NCI-H748 treated with DMSO at 0.1 percent for 48 hours (cell line): ENCODE measurements at places on chromosomes 5 and 9.

GRCh38 chr5:99398976-99399375 is 470.2 kb upstream of the CHD1 start:
- DNase-seq: no peak

DNA sequence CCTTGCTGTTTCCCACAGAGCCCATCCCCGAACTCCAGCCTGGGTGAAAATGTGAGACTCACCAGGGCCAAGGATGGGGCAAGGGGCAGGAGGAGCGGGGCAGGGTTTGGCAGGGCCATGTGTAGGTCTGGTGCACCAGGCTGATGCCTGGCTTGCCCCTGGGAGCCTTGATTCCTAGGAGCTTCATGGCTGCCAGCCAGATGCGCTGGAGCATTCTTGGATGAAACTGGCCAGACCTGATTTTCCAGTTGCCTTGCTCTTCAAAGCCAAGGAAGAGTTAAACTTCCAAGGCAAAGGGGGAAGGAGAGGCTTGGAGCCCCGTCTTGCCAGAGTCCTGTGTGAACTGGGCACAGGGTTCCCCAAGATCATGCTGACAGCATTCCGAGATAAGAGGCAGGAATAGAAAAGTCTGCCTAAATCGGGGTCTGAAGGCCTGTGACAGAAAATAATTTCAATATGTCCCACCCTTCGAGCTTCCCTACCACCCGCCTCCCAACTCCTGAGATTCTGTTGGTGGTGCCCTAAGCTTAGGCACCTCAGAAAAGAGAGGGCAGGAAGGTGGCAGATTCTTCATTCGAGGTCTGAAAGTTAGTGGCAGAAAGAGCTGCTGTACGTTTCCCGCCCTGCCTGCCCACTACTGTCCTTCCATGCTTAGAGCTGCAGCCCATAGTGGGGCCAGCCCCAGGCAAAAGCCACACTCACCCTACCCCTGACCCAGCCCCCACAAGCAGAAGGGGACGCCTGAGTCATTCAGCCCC is 20.4 kb downstream of the FAT2 start:
- DNase-seq: no peak

DNA sequence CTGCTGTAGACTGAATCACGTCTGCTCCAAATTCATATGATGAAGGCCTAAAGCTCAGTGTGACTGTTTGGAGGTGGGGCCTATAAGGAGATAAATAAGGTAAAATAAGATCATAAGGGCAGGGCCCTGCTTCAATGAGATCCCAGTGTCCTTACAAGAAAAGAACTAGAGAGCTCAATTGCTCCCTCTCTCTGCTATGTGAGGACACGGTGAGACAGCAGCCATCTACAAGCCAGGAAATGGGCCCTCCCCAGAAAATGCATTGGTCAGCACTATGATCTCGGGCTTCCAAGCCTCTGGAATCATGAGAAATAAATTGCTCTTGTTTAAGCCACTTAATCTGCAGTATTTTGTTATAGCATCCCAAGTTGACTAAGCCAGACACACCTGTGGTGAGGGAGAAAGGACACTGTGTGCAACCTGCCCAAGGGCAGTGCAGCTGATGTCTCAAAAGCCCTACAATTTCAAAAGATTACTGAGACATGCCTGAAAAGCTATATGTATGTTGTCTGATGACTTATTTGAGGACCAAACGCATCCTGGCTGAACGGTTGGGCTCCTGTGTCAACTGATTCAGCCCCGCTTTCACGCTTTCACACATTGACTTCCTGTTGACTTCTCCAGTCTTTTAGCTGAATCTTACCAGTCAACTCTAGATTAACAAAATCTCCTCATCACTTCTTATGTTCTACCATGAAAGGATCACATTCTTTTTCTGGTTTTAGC is 13.2 kb downstream of the GZMK start:
- DNase-seq: no peak

DNA sequence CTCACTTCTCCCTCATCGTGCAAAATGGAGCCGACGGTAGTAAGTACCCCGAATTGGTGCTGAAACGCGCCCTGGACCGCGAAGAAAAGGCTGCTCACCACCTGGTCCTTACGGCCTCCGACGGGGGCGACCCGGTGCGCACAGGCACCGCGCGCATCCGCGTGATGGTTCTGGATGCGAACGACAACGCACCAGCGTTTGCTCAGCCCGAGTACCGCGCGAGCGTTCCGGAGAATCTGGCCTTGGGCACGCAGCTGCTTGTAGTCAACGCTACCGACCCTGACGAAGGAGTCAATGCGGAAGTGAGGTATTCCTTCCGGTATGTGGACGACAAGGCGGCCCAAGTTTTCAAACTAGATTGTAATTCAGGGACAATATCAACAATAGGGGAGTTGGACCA is 979 bp downstream of the PCDHGA12 start:
- DNase-seq: no peak

DNA sequence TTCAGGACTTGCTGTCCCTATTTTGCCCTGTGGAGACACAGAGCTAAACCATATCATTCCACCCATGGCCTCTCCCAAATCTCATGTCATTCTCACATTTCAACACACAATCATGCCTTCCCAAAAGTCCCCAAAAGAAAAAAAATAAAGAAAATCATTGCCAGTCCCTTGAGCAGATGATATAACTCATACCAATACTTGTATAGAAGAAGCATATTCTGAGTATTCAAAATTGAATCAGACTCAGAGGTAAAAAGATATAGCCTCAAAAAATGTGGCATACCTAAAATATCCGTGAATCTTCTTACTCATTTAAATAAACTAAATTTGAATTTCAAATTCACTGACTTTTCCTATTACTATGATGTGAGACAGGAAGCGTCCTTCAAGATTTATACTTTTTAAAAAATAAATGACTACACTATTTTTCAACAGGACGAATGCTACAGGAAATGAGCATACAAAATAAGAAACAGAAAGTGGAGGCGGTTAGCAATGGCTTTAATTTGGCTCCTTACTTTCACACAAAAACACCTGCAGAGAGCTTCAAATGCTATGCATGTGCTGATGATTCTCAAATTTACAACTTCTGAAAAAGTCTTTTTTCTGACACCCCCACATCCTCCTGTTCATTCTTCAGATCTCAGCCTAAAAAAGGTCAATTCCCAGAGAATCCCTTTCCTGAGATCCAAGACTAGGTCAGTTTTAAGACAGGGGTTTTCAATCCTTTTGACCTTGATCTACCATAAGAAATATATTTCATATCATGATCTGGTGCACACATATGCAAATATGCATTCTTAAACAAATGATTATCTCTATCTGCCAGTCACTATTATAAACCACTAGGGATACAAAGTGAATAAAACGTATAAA is 39.6 kb upstream of the DMXL1 start:
- no peak for DNase-seq

GRCh38 chr9:123073441-123073840 is 40.0 kb downstream of the GPR21 start:
- DNase-seq: no peak

DNA sequence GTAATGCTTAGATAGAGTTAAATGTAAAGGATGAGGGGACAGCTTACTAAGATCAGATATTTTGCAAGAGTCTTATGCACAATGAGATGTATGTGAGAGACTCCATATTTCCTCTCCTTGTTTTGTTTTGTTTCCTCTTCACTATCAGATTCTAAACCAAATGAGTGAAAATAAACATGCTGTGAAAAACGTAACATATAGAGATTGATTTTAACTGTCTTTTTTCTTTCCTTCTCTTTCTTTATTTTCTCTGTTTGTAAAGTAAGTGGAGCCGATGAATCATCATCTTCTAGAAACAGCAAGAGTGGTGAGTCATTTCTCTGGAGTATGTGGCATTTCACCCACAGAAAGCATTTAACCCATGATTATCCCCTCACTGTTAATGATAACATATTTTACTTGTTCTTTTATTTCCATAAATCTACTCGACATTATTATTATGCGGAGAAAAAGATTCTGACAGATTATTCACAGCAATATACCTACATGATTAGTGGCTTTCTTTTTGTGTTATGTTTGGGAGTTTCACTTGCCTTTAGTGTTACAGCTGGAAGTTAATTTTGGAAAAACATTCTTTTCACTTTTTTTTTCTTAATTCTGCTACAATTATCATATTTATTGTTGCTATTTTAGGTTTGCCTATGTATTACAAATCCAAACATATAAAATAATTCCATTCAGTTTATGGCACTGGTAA is 2.1 kb upstream of the ANXA1 start:
- no peak for DNase-seq

DNA sequence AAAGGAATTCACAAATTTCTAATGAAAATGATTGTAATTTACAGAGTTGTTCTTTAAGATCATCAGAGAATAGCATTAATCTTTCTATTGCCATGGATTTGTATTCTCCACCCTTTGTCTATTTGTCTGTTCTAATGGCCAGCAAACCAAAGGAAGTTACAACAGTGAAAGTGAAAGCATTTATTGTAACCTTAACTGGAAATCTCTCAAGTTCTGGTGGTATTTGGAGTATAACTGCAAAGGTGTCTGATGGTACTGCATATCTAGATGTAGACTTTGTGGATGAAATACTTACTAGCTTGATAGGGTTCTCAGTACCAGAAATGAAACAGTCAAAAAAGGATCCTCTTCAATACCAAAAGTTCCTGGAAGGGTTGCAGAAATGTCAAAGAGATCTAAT is 21.7 kb downstream of the RMI1 start:
- no peak for DNase-seq

DNA sequence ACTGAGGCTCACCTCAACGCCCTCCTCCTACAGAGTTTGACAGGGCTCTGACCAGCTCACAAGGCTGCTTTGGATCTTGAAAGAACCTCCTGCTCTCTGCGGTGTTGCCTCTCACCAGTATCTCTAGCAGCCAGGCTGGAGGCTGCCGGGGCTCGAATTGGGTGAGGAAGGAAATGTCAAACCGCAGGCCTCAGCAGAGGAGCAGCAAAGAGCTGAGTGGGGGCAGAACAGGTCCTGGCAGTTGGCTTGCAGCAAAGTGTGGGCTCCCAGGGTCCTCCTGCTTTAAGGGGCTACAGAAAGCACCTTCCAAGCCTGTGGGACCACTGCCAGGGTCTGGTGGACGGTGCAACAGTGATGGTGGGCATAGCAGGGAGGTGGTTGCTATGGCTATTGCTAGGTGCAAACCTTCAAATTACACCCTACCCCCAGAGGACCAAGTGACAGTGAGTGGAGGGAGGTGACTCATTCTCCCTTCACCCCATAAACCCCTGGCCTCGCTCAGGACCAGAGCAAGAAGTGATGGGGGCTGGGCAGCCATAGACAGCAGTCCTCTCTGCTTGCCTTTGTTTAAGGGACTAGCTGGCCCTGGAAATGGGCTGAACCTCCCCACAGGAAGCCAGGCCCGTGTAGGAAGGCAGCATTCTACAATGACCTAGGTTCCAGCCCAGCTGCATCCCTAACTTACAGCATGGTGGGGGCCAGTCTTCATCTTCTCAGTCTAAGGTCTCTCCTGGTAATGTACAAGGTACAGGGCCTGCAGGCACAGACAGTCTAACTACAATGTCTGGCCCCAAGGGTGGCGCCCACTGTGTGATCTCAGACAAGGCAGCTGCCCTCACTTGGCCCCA is 18.7 kb downstream of the LCP2 start:
- no peak for DNase-seq

GRCh38 chr5:161176221-161176620 is 324.2 kb upstream of the ATP10B start:
- DNase-seq: no peak

DNA sequence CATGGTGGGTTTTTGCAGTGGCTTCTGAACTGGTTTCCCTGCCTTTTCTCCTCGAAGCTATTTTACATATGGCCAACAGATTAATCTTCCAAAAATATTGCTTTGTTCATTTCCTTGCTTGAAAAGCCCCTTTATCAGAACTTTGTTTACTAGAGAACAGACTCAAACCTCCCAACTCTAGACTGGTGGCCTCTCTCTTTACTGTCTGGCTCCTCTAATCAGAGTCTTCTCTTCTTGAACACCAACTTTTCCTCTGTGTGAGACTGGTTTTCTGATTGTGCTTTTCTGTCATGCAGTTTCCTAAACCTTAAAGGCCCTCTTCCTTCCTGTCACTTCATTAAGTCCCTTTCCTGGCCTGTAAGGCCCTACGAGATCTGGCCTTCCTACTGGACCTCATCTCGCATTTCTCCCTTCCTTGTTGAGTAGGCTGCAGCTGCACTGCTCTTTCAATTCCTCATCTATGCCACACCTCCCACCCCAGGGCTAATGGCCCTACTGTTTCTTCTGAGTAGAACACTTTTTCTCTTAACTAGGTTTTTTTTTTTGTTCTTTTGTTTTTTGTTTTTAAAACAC is 5.7 kb downstream of the C9orf43 start:
- no peak for DNase-seq

GRCh38 chr9:20591223-20591622 is 31.1 kb downstream of the MLLT3 start:
- DNase-seq: no peak

GRCh38 chr5:138369706-138370105 is 17.2 kb downstream of the KDM3B start:
- no peak for DNase-seq

DNA sequence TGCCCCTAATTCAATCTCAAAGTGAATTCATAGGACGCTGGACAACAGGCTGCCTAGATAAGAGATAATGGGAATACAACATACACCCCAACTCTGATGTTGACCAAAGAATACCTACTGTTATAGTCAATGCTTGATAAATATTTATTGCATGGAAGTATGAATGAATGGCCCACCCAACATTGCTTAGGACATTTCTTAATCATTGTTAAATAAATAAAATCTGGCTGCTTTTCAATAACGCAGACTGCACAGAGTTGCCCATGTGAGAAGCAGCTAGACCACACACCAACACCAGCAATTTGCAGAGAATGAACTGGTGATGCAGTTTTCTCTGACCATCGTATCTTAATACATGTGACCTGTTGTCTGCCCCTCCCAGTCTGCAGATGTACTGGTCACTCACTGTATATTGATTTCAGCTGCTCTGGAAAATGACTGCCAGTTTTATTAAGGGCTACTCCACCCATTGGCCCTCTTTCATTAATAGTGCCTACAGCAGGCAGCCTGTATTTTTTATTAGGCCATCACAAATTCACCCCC is 236.2 kb upstream of the WWC1 start:
- DNase-seq: no peak

DNA sequence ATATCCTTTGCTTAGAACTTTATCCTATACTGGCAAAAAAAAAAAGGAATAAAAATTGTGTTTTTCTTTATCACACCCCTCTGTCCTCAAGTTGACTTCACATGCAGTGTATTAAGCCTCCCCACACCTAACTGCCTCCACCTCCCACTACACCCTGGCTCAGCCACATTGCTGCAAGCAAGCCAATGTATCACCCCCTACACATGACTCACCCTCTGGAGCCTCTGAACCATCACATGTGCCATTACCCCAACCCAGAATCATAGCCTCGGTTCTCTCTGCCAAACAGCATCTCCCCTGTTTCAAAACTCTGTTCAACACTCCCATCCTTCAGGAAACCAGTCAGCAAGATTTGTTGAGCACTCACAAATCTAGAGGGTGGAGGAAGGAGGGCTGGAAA is 209.0 kb downstream of the CWC27 start:
- no peak for DNase-seq

- DNase-seq: no peak
Observed at GRCh38 chr5:126736141-126736540, 40.8 kb upstream of the LMNB1 start.

- no peak for DNase-seq
Observed at GRCh38 chr9:120569556-120569955, 10.4 kb downstream of the CDK5RAP2 start.
